ENCODE measurements at places on chromosomes 2 and 18.
A peak's percentile ranks its signal among the peaks of the same experiment; 100 is the strongest.

- DNase-seq = no peak
These were observed 1.7 kb downstream of the WIPF1 start for GRCh38 chr2:174595891-174596397.

- no peak for DNase-seq
These were observed 251.7 kb upstream of the HNRNPA3 start for GRCh38 chr2:176960736-176961520.

GRCh38 chr2:17759805-17760204, 5.9 kb downstream of the GEN1 start:
- DNase-seq = no peak

DNA sequence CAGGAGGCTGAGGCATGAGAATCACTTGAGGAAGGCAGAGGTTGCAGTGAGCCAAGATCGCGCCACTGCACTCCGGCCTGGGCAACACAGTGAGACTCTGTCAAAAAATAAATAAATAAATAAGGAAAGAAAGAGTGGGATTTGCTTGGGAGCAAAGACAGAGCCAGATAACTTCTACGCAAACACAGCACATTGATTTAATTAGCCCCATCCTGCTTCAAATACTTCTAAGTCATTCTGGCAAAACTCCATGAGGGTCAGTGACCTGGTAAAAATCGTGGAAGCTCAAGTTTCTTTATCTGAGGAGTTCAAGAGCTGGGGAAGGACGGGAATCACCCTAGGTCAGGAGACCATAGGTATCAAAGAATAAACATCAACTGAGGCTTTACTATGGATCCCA, 70.6 kb upstream of the TCF7L1 start:
- no peak for DNase-seq

GRCh38 chr18:21826196-21826595, 85.6 kb downstream of the MIB1 start:
- no peak for DNase-seq

- DNase-seq = peak; percentile 12
These were observed 945.0 kb upstream of the CRIM1 start for GRCh38 chr2:35410431-35411061.

DNA sequence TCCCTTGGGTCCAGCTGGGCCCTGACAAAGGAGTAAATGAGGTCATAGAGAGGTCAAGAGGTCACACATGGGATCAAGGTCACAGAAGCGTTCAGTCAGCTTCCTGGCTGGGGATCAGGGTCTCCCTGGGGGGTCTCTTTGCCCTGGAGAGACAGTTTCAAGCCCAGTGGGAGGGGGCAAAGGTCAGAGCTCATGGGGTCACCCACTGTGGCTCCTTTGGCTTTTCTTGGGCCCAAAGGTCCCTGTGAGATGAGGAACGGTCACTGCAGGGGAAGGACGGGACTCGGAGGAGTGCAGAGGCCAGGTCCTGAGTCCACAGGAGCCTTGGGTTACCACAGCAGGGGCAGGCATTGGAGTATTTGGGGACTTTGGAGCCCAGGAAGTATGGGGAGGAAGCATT, 30.7 kb upstream of the ANKRD62 start:
- no peak for DNase-seq

DNA sequence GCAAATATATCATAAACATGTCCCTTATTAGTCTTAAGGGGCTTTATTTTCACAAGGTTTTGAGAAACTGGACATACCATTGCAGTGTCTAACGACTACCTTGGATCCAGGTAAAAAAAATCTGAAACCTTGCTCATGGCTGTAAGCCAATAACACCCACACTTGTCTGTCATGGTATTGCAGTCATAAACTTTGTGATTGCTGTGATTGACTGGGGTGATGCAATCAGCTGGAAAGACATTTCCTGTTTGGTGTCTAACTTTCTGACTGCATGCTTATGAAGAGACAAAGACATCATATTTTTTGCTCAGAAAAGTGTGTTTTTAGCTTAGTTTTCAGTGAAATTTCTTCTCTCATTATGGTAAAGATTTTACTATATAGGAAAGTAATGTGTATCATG, 635.0 kb downstream of the TSN start:
- DNase-seq = no peak

DNA sequence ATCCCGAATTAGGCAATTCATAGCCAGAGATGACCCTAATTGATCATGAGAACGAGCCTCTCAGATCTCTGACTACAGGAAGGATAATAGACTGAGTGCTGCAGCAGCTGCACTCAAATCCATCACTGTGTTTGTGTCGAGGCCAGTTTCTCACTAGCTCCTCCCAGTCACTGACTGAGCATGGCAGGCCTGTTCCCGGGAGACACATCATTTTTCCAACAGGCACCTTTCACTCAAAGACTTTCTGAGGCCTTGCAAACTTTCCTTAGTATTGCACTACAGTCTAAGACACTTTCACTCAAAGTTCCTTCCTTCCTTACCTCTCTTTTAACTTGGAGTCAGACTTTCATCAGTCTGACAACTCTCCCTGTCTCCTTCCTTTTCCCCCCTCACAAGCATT, 13.7 kb downstream of the SOS1 start:
- DNase-seq = peak; percentile 11
